Tibial nerve (tissue), 4 donors: ENCODE measurements at places on chromosomes 7 and 10.

GRCh38 chr10:112230325-112230988, 46.9 kb upstream of the GPAM start:
- DNase-seq, result no peak

- no peak for DNase-seq
Measured at GRCh38 chr7:85114342-85114741, 72.5 kb downstream of the SEMA3D start.

DNA sequence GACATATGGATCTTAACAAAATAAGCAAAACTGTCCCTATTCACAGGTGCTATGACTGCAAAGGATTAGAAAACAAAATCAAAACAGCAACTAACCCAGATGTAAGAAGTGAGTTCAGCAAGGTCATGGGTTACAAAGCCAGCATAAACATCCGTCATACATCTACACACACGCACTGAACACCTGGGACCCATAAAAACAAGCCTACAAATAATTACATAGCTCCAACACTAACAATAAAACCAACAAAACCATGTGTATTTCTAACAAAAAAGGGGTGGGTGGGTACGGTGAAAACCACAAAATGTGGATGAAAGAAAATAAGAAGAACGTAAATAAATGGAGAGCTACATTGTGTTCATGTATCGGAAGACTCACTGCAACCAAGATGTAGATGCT, 256.8 kb downstream of the ELFN1 start:
- no peak for DNase-seq

- no peak for DNase-seq
Measured at GRCh38 chr10:75012471-75012870, 99.0 kb upstream of the SAMD8 start.

GRCh38 chr10:93542358-93542791, 24.1 kb upstream of the FFAR4 start:
- peak; percentile 27 for DNase-seq

- no peak for DNase-seq
Measured at GRCh38 chr7:123714296-123715080, 34.3 kb downstream of the WASL start.

GRCh38 chr10:34748767-34749166, 66.3 kb downstream of the PARD3 start:
- no peak for DNase-seq

- DNase-seq, result no peak
Measured at GRCh38 chr7:6175645-6176044, 96.8 kb downstream of the CYTH3 start.

DNA sequence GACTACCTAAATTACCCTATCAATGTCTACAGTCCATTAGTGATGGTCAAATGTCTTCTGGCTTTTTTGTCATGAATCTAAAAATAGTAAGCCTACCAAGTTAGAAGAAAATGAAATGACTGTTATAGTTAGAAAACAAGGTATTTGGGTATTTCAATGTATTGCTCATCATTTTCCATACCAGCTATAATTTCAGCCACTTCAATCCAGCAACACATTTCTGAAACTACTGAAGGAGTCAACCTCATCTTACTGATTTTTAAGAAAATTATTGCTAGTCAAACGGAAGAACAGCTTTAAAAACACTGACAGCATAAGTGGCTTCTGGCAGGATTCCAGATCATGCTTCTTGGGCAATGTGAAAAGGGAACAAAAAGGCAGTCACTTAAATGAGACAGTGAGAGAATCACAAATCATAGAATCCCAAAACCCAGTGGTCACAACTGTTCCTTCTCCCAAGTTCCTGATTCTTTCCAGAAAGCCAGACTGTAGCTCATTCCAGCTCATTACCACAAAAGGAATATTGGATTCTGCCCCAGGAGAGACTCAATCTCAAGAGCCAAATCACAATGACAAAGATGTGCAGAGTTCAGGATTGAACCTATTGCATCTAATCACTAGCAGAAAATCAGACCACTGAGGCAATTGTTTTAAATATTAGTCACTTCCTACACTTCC, 61.2 kb upstream of the LRRN3 start:
- DNase-seq, result no peak

- DNase-seq, result no peak
Measured at GRCh38 chr7:135974667-135975066, 2.5 kb downstream of the MTPN start.

- no peak for DNase-seq
Measured at GRCh38 chr7:140902303-140902953, 22.3 kb downstream of the BRAF start.

DNA sequence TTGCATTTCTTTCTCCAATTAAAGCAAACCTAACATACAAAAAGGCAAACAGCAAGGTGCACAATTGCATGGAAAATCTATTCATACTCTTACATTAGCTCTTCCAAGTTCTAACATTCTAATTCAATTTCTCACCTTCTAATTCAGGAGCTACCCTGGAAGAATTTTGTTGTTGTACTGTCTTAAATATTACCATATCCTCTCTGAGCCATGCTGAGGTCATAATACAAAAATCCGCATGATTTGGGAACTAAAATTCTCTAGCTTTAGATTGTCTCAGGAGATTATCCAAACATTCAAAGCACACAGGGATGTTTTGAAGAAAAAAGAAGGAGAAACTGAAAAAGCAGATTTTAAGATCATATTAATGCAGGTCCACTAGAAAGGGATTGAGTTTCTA, 229.9 kb downstream of the KIAA1217 start:
- DNase-seq, result no peak

- no peak for DNase-seq
Measured at GRCh38 chr10:46528171-46528671, 28.2 kb downstream of the GPRIN2 start.

GRCh38 chr7:101954499-101954898, 137.1 kb downstream of the CUX1 start:
- DNase-seq, result no peak

GRCh38 chr7:134210227-134210626, 83.1 kb downstream of the LRGUK start:
- no peak for DNase-seq

GRCh38 chr7:91957823-91958222, 17.2 kb downstream of the AKAP9 start:
- no peak for DNase-seq

DNA sequence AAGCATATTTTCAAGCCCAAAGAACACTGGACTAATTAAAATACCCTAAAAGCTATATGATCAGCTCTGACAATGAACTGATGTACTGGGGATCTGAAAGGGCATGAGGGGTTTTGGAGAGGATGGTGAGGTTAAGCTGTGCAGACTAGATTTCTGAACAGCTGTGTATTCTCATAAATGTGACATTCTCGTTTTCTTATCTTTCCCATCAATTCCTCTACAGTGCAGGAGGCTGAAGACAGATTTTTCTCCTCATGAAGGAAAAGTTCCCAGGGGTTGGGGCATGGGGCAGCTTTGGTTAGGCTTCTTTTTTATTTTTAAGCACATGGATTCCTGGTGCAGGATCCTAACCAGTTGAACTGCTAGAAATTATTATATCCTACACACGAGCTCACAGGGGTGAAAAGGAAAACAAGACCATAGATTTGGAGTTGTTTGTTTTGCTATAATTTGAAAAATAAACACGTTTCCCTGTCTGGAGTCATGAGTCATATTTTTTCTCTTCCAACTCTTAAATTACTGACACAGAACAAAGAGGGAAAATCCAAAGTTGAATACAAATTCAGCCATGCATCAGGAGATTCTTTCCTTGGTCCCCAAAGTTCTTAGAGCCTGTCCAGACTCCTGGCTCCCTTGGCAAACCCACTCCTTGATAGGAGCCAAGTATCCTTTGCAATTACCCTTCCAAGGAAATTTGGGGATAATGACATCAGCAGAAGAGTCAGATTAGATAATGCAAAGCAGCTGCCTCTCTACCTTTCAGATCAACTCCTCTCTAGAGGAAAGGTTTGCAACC, 147.7 kb upstream of the NPVF start:
- no peak for DNase-seq

- no peak for DNase-seq
Measured at GRCh38 chr10:44723619-44724325, 187.4 kb upstream of the TMEM72 start.

- no peak for DNase-seq
Measured at GRCh38 chr10:71631007-71631861, 88.3 kb downstream of the C10orf105 start.

GRCh38 chr10:21526188-21526859, 842 bp upstream of the SKIDA1 start:
- peak; percentile 60 for DNase-seq

DNA sequence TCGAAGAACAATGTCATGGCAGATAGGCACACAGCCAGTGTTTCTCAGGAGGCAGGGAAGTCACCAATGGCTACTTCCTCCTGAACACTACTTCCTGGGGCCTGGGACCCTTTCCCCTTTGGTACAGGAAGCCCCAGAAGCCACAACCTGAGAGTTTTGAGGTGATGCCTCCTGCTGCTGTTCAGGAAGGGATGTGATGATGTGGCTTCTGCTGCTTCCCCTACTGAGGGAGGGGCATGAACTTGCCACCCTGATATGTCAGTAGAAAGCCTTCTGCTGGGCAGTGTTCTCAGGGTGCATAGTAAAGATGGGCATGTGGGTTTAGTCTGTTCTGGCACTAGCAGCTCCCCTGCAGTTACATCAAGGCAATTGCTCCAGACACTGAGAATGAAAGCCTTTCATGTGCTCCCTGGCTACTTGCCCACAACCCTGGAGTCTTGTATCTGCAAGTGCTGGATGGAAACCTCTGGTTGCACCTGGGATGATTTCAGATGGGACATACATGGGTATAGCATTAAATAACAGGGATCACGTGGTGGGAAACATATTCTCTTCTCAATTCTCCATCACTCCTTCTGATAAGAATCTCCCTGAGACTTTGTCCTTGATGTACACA, 69.3 kb downstream of the ADRA2A start:
- no peak for DNase-seq

- DNase-seq, result no peak
Measured at GRCh38 chr7:118259115-118259514, 34.6 kb downstream of the ANKRD7 start.

GRCh38 chr7:23456093-23456492, 14.2 kb downstream of the IGF2BP3 start:
- DNase-seq, result no peak

DNA sequence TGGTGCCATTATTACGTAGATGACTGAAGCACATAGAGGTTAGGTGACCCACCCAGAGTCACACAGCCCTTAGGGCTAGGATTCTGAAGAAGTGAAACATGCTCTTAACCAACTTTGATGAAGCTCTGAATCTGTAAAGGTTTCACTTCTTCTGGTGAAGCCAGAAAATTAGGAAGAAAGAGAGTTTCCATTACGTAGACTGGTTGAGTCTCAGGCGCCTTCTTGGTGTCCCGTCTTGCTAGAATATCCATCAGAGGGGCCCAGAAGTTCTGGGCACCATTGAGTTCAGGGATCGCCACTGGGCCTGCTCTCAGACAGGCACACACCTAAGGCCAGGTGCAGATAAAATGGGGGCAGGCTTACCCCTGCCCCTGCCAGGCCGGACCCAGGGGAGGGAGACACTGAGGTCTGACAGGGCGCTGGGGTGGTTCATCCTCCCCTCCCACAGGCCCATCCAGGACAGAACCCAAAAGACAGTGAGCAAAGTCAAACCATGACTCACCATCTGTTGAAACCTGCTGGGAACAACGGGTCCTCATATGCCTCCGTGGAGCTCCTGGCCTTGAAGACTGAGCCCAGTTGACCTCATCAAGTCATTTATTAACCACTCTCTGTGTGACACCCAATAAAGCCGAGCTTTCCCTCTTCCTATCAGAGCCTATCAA, 33.2 kb downstream of the DRGX start:
- DNase-seq, result no peak

DNA sequence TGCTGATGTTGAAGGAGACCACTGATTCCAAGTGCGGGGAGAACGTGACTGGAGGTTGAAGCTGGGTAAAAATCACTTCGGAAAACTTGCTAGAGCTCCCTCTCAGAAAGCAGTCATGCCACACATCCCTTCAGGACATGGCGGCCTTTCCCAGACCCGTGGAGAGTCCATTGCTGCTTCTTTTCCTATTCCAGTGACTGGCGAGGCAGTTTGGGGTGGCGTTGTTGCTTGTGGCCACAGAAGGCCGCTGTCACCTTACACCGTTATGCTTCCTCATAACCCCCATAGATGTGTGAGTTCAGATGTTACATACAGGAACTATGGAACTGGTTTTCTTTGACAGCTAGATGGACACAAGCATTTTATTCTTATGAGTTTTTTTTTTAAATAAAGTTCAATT, 235.6 kb upstream of the POM121L12 start:
- no peak for DNase-seq

DNA sequence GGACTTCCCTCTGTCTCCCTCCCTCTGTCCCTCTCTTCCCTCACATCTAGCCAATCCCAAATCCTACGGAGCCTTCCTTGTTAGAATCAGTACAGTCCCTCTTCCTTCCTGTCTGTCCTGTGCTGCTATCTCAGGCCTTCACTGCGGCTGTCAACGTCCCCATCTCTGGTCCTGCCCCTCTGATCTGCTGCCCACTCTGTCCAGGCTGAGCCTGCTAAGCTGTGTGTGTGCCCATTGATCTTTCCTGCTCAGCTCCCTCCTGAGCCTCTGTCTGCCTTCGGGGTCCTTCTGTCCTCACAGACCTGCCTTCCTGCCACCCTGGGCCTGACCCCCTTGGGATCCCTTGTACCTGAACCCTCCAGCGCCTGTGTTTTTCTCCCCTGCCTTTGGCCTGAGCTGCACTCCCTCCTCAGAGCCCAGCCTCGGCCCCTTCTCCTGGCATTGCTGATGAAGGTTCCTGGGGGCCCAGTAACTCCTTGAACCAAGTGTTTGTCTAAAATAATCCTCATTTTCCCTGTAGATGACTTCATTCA, 182.1 kb upstream of the SHH start:
- DNase-seq, result no peak

- no peak for DNase-seq
Measured at GRCh38 chr7:151399906-151400305, 9.9 kb downstream of the WDR86 start.

DNA sequence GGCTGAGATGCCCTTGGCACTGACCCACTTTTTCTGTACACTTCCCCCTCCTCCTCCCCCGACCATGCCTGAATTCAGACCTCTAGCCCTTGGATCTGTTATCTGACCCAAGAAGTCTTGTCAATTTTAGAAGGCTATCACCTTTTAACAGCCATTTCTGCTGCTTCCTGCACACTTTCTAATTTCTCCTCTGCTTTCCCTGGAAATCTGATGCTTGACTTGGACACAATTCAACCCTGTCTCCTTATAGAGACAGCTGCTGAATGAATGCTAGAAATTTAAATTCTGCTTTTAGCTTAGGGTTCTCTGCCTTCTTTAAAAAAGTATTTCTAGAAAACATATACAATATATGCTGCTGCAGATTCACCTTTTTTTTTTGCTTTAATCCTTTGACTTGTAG, 417.9 kb upstream of the KLF6 start:
- no peak for DNase-seq

GRCh38 chr10:18699849-18700840, 40.9 kb downstream of the ARL5B start:
- DNase-seq, result no peak

- no peak for DNase-seq
Measured at GRCh38 chr7:30266686-30267085, 17.7 kb upstream of the ZNRF2 start.

GRCh38 chr7:38276096-38276877, 2.9 kb upstream of the TARP start:
- no peak for DNase-seq

GRCh38 chr10:60978287-60979115, 34.5 kb upstream of the RHOBTB1 start:
- DNase-seq, result no peak

GRCh38 chr7:54987772-54988171, 31.0 kb upstream of the EGFR start:
- DNase-seq, result no peak
